ENCODE measurements at places on chromosomes 2 and 18. TPM values are rescaled to one million over a fixed set of nuclear protein-coding genes. Genes with fewer than 3 reads are reported as not detected.
A peak's percentile ranks its signal among the peaks of the same experiment; 100 is the strongest.

The ECEL1 gene
- not detected for total RNA-seq

The CRIM1 gene
- 98.2 TPM for total RNA-seq

The CYS1 gene
- 0.79 TPM for total RNA-seq

The OXER1 gene
- total RNA-seq: not detected

The CHRNG gene
- total RNA-seq: not detected

The SNRNP200 gene
- 26.8 TPM for total RNA-seq

The DSG2 gene
- 0.34 TPM for total RNA-seq

The SERPINB10 gene
- total RNA-seq: not detected

- DNase-seq: no peak
These were observed 70.4 kb upstream of the MGAT4A start for GRCh38 chr2:98801286-98801685.

DNA sequence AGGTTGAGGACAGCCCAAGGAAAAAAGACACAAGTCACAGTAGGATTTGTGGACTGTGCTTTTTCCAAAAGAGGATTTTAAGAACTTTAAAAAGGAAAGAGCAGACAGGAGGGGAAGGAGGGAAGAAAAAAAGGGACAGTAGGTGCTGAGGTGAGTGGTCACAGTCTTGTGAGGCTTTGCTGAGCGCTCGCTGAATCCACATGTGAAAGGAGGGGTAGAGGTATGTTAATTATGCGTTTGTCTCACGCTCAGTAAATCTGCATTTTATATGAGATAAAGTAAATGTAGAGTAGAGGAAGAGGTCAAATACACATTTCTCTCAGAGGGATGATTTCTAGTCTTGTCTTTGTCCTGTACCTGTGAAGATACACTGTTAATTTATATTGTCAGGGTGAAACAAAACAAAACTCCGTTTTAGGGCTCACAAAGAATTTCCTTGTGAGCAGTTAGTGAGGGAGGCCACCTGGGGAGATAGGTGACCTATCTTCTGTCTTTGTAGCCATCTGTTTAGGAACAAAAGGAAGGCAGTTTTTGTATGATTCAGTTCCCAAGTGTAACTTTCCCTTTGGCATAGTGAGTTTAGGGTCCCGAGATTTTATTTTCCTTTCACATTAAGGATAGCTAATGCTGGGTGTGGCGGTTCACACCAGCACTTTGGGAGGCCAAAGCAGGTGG lies 25.3 kb downstream of the GNAL start:
- no peak for DNase-seq

- DNase-seq: no peak
These were observed 464.2 kb upstream of the UBE2E3 start for GRCh38 chr2:180516232-180516631.

DNA sequence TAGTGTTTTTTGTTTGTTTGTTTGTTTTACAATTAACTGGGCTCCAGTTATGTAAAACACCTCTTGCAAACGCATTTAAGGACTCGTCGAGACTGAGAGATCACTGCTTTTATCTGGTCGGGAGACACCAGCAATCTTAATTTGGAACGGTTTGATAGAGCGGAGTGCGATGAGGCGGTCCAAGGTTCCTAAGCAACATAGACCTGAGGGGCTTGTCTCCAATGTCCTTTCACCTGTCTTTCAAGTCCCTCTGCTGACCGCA lies 729 bp upstream of the SELENOI start:
- no peak for DNase-seq

DNA sequence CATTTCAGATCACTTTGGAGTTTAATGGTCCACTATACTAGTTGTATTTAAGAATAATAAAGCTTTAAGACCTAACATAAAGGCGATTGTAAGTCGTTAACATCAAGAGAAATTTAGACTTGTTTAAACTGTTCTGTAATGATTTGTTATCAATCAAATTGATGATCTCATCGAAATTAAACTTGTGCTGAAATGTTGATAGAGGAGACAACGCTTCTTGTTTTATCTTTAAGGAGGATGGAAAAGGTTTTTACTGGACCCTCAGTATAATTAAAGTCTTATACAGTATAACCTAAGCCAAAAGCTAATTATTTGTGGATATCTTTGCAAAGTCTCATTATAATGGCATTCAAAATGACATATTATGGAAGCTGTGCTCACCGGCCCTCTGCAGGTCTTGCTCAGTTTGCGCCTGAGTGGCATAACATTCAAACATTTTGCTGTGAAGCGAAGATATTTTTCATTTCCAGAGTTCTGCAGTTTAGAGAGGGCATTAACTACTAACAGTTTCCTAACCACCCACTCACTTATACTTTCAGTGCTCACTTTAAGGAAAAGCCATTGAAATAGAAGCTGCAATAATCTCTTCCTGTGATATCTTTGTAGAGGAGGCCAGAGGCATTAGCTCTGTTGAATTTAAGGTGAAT lies 1.4 kb upstream of the SERTAD2 start:
- peak; percentile 47 for DNase-seq

- DNase-seq: peak; percentile 23
These were observed 76.9 kb upstream of the GCFC2 start for GRCh38 chr2:75787532-75788132.

- no peak for DNase-seq
These were observed 3.4 kb downstream of the NAGK start for GRCh38 chr2:71071681-71072398.

- DNase-seq: peak; percentile 50
These were observed 35.3 kb upstream of the CAB39 start for GRCh38 chr2:230677201-230677946.

DNA sequence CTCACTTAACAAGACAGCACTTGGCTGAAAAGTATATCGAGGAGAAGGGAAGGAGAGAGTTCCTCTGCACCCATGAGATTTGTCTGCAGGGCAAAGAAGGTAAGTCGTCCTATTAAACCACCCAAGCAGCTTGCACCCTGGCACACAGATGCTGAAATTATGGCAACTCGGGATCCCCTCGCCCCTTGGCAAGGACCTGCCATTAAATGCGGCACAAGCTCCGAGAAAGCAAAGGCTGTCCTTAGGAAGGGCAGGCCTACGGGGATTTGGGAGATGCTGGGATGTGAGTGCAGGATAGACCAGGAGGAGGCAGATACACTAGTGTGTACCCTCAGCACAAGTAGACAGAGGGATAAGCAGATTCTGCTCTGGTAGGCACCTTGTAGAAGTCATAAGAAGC lies 191.5 kb downstream of the ALK start:
- DNase-seq: no peak

DNA sequence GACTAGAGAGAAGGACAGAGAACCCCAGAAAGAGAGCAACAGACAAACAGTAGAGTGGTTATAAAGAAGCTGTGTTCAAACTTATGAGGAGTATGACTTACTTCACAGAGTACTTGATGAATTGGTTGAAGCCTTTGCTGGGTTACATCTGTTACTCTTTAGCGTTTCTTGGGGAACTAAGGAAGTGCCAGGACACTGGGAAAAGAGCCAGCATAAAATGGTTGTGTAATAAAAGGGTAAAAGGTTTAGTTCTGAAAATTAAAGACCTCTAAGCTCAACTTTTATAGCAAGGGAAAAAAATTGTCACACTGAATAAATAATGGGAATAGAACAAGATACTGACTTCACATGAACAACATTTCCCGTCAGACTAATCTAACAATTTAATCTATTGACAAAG lies 17.0 kb upstream of the STAT4 start:
- DNase-seq: peak; percentile 88

GRCh38 chr2:112065966-112066365 lies 10.9 kb downstream of the TMEM87B start:
- DNase-seq: peak; percentile 82

- DNase-seq: peak; percentile 100
These were observed 62.0 kb upstream of the SLC35F5 start for GRCh38 chr2:113818382-113818951.

DNA sequence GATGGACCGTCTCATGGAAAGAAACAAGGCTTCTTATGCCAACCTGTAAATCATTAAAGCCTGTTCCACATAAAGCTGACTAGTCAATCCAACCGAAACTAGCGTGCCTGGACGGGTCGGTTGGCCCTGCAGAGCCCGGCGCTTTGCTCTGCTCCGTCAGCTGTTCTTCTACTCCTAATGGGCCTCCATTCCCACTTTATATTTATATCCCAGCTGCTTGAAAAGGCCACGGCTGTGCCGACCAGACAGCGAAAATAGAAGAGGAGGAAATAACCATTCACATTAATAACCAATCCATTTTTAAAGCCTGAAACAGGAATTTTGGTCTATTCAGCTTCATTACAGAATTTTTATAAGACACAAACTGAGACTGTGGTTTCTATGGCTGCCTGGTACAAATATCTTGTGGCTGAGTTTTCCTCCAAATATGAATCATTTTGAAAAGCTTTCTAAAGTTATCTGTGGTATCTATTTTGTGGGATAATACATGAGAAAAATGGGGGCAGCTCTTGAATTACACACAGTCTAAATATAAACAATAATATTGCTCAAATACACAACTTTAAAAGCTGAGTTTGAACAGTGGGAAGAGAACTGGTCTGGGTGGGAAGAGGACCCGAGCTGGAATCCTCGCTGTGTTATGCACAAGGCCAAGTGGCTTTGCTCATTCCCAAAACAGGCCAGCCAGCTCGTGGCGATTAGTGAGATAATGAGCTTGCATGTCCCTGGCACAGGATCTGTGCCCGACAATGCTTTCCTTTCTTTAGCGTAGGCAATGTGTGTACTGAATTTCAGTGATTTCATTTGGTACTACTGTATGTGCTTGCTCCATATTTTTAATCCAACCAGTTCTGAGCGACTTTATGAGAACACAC lies 10.5 kb upstream of the FAM124B start:
- DNase-seq: peak; percentile 52

DNA sequence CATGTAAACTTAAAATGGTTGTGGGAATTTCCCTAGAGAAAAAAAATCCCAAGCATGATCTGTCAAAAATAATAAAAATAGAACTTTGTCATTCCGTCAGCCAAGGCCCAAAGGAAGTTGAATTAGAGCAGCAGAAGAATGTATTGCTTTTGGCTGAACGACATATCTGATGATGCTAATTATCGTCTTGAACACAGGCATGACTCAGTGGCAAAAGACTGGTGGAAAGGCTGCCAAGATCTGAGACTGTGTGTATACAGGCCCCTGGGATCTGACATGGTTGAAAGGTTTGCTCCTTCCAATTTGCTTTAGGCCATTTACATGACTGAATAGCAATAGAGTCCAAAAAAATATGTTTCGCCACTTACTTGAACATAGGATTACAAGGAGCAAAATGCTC lies 1057.1 kb upstream of the CRIM1 start:
- peak; percentile 79 for DNase-seq
